ENCODE measurements at places on chromosomes 11 and 22.
A peak's percentile ranks its signal among the peaks of the same experiment; 100 is the strongest.

- no peak for DNase-seq
Measured at GRCh38 chr22:49608228-49608627, 219.4 kb downstream of the BRD1 start.

- DNase-seq: no peak
Measured at GRCh38 chr11:20156280-20156875, 3.9 kb downstream of the DBX1 start.

DNA sequence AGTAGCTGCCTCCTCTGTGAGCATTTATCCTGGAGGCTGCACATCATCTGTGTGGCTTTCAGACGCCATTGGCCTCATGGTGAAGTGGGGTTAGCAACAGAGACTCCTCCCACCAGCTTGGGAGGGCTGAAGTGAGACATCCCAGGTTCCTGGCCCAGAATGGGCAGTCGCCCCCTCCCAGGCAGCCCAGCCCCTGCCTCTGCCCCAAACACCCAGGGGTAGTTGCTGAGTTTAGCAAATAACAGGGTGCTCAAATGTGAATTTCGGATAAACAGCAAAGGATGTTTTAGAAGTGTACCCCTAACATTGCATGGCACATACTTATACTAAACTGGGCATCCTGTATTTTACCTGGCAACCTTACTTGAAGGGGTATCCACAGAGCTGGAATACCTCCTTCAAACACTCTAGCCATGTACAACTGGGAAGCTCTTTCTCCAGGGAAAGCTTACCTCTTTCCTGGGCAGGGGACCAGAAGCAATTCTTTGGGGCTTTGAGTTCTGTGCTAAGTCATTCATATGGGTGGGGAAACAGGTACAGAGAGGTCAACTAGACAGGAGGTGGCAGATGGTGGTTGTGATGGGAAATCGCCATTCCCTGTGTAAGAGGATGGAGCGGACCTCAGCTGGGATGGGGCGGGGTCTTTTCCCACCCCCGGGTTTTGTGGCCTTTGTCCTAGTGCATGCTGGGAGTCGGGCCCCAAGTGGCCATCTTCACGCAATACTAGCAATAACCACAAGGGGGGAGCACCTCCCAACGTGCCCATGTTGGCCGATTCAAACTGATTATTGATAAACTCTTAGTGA lies 19.3 kb downstream of the MTFP1 start:
- DNase-seq: peak; percentile 65

GRCh38 chr11:93939084-93939760 lies 81.9 kb upstream of the HEPHL1 start:
- DNase-seq: no peak

- no peak for DNase-seq
Measured at GRCh38 chr22:26711205-26711963, 54.0 kb downstream of the MIAT start.

GRCh38 chr22:36856121-36856791 lies 4.5 kb upstream of the NCF4 start:
- DNase-seq: peak; percentile 51

GRCh38 chr11:102807921-102808320 lies 10.0 kb upstream of the MMP1 start:
- no peak for DNase-seq

DNA sequence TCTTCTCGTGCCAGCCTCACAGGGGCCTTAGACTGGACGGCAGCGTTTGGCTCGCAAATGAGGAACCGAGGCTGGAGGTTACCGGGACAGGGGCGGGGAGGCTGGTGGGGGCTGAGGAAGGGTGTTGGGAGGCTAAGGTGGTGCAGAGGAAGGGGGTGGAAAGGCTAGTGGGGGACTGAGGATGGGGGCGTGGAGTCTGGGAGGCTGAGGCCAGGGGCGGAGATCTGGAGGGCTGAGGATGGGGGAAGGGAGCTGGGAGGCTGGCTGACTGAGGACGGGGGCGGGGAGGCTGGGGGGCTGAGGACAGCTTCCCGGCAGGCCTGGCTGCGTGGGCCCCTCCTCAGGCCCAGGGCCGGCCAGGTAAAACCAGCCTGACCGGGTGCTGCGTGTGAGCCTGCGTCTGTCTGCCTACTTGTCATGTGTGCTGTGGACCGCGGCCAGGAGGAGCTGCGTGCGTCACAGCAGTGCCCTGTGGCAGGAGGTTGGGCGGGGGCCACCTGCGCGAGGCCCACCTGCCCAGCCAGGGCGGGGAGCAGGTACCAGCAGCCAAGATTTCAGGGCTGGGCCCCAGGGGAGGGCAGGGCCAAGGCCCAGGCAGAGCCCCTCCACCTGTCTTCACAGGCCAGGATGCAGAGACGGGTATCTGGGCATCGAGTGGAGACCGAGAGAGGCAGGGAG lies 9.4 kb upstream of the PIM3 start:
- DNase-seq: no peak

DNA sequence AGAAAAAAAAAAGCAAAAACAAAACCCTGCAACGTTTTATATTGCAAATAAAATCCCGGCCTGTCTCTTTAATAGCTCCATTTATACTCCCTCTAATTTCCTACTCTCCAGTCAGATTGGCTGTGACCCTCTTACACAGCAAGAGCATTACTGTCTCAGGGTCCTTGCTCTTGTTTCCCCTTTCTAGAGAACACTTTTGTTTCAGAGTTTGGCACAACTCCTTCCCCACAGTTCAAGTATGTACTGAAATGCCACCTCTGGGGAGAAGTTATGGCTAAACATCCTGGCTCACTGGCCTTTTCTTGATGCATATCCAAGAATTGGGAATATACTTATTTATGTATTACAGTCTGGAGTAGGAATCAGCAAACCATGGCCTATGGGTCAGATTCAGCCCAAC lies 2.6 kb downstream of the CASP12 start:
- no peak for DNase-seq

DNA sequence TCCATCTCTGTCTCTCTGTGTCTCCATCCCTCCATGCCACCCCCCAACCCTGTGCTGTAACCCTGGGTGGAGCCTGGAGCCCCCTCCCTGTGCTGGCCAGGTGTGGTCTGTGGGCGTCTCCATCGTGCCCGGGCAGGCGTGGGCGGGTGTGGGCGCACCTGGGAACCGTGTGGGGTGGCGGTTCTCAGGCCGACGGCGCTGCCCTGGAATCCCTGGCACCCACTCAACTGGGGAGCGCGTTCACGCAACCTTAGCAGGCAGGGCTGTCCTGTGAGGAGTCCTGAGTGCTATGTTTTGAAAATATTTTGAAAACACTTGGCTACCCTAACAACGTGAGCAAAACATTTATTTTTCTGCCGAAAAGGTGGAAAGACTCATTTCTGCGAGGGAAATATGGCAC lies 4.7 kb downstream of the TNNT3 start:
- DNase-seq: no peak

- no peak for DNase-seq
Measured at GRCh38 chr11:49533204-49533603, 324.8 kb upstream of the FOLH1 start.

DNA sequence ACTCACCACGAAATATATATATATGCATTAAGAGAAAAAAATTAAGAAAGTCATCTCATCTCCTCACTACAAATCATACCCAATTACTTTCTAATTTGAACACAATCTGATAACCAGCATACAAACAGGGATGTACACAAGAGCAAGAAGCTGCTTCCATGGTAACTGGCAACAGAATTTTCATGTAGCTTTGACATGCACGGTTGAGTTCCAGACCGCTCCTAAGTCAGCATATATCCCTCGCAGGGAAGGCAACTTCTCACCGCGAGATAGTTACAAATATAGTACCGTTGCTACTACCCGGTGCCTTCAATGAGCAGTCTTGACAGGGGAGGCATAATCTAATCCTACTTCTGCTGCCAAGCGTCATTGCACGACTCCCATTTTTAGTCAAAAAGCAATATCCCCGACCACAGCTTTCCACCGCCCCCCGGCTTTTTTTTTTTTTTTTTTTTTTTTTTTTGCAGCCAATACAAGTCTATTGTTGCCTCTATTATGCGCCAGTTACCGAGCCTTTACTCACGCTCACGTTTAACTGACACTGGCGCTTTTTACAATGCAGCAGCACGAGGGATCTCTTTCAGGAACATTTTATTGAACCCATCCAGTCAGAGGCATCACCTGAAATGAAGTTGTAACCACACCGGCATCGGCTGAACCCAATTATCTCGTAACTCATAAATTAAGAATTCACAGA lies 2.2 kb downstream of the CADM1 start:
- DNase-seq: no peak

- no peak for DNase-seq
Measured at GRCh38 chr11:83034673-83035014, 37.1 kb downstream of the RAB30 start.

GRCh38 chr22:22072169-22072836 lies 89.7 kb upstream of the TOP3B start:
- DNase-seq: no peak

DNA sequence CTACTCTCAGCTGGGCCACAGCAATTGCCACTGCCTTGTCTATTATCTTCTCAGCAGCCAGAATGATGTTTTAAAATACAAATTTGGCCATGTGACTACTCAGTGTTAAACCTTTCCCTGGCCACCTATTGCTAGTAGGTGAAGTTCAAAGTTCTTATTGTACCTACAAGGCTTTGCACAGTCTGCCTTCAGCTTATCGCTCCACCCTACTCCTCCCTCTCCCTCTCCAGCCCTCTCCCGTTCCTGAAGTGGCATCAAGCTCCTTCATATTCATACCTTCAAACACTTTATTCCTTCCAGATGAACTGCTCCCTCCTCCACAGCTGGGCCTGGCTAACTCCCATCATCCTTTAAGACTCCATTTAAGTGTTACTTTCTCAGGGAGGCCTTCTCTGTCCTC lies 37.3 kb downstream of the OR10A6 start:
- DNase-seq: no peak

DNA sequence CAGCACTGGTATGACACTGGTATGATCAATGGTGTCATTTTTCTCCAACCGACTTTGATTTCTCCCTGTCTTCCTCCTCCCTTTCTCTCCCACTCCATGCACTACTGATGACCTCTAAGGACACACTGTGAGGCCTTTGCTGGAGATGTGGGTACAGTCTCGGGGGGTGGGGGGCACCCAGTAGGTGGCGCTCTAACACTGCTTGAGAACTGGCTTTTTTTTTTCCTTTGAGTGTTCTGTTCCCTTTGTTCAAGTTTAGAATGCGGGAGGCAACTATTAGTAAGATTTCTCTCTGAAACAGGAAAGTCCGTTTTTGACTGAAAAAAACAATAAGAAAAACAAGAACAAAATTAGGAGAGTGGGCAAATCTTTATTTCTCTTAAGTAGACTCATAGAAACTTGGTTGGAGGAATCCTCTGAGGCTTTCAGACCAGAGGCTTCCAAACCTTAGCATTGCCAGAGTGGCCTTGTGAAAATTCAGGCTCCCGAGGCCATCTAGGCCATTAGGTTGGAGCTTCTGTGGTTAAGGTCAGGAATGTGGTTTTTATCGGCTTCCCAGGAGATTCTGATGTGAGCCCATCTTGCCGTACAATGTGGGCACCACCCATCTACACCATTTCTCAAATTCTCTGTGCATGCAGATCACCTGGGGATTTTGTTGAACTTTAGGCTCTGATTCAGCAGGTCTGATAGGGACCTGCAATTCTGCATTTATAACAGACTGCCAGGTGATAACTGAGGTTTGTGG lies 43.2 kb downstream of the PANX1 start:
- DNase-seq: no peak

DNA sequence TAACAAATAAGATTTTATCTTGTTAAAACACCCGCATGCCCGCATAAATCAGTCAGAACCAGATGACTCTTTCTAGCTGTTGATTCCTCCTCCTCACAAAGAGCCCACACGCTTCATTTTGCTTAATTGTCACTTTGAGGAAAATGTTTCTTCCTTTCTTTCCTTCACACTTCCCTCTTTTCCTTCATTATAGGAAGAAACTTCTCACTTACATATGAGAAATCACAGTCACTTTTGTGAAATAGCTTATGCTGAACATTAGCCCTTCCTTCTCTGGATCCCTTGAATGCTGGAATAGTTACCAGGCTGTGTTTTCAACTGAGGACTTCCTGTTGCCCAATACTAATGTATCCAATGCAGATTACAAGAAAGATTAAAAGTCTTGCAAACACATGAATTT lies 5.8 kb downstream of the MS4A6E start:
- no peak for DNase-seq

DNA sequence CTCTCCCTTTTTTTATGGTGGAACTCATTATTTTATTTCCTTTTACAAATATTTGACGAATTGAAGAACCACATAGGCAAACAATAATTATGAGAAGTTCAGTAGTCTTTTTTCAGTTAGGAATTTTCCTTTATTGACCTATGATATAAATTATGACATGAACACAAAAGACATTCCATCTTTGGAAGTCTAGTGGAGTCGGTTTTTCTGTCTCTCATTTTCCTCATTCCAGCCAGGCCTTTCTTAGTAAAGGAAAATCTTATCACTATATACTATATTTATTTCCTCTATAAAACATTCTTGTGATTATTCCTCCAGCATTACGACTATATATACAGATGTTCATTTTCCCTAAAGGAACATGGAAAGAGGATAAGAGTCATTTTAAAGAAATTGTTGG lies 1046.1 kb downstream of the DLG2 start:
- no peak for DNase-seq

DNA sequence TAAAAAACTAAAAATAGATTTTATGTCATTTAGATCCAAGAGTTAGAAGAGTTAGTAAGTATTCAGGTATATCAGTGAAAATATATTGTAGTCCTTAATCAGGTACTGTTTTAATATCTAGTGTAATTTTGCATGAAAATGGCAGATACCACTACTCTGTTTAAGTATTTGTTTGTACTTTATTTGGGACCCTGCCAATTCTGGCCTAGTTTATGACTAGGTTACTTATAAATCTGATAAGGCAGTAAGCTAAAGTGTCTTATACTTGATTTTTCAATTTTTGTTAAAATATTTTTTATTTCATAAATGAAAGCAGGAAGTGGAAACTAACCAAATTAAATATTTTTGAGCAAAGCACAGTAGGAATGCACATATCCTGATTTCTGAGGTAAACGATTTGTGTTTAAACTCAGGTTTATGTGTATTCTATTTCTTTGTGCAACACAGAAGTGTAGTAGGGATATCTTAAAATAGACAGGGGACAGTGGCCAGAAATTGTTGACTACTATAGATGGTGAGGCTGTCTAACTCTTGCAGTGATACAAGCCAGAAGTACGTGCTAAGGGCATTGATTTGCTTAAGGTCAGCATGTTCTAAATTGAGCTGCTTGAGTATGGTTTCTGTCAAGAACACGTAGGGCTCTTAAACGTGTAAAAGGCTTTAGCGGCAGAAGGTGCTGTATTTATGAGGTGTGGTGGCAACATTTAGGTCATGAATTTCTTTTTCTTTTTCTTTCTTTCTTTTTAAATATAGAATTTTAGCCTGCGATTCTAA lies 34.0 kb downstream of the HIPK3 start:
- no peak for DNase-seq

DNA sequence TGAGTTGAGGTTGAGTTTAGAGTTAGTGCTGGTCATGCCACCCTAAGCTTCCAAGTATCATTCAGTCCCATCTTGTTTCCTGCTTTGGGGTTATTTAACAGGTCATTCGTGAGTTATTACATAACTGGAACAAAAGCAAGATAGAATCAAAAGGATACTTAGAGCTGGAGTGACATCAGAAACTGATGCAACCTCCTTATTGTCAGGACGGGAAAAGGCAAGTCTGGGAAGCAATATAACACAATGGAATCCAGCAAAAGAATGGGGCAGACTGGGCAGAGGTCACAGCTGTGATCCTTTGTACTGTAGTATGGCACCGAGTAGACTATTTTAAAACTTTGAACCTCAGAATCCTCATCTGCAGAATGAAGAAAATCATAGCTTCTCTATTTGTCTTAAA lies 4.4 kb upstream of the PRSS23 start:
- DNase-seq: no peak

Measured in NCI-H1694 (cell line).